ENCODE measurements at places on chromosomes 6 and 20.

- DNase-seq: no peak
Observed at GRCh38 chr20:61951695-61952533, 113.8 kb downstream of the TAF4 start.

DNA sequence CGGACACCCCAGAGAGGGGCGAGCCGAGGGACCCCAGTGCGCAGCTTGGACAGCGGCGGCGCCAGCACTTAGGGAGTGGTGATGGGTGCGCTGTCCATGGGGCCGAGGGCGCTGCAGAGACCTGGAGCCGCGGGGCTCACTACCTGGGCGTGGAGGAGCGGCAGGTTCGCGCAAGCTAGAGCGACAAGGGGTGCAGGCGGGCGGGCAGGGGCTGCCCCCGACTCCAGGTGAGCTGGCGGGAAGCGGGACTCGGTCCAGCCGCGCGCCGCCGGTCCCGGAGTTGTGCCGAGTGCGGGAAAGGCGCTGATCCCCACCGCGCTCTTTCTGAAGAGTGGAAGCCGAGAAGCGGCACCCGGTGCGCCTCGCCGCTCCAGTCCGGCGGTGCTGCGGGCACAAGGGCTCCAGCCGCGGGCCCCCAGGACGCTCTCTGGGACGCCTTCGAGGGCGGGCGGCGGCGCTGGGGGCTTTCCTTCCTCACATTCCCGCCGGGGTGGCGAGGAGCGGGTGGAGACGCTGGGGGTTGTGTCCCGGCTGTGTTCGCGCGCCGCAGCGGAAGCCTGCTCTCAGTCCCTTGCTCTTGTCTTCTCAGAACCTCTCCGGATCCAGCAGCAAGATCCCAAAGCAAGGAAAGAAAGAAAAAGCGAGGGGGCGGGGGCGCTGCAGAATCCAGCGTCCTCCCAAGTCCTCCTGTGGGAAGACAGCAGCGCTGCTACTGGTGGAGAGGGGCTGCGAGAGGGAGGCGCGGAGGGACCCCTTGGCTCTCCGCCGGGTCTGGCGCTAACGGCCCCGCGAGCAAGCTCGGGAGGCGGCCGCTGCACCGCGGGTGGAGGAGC lies at the start of gene B3GAT2:
Gene B3GAT2 (minus strand): TSS at position 610 of the 833 bp plus-strand sequence. CDS start 631 bp downstream, outside the sequence.
- no peak for DNase-seq

- DNase-seq: no peak
Observed at GRCh38 chr20:10777710-10778109, 103.9 kb upstream of the JAG1 start.

DNA sequence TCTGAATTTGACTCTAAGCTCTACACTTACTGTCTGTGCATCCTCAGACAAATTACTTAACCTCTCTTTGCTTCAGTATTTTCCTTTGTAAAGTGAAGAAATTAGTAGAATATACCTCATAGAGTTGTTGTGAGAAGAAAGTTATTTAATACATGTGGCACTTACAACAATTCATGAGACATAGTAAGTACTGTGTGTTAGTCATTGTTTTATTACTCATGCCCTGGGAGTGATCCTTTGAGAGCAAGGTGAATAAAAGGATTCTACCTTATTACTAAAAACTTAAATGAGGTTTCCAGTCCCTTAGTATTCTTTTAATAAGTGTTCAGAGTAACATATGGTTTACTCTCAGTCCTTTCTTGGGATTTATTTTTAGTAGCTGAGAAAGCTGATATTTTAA lies 233.6 kb upstream of the MAP3K7 start:
- DNase-seq: no peak

DNA sequence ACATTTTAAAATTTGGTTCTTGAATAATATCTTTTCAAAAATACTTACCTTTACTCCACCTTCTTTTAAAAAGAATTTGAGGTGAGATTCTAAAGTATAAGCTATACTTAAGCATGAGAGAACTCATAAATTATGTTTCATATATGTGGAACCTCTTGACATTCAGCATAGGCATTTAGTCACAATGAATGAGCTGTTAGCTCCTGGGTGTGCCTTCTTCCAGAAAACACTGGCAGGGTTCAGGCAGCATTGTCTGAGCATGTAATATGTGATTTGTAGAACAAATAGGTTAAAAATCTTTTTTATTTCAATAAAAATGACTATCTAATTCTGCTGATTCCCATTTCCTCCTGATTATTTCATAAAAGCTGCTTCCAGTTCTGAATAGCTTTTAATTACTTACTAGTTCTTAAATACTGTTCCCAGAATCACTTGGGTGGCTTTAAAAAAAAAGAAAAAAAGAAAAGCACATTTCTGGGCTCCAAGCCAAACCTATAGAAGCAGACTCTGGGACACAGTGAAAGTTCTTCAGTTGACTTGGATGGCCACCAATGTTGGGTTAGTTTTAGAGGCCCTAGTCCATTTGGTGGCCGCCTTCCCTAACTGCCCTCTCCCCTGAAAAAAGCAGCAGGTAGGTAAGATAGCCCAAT lies 20.2 kb downstream of the RNF8 start:
- DNase-seq: no peak

DNA sequence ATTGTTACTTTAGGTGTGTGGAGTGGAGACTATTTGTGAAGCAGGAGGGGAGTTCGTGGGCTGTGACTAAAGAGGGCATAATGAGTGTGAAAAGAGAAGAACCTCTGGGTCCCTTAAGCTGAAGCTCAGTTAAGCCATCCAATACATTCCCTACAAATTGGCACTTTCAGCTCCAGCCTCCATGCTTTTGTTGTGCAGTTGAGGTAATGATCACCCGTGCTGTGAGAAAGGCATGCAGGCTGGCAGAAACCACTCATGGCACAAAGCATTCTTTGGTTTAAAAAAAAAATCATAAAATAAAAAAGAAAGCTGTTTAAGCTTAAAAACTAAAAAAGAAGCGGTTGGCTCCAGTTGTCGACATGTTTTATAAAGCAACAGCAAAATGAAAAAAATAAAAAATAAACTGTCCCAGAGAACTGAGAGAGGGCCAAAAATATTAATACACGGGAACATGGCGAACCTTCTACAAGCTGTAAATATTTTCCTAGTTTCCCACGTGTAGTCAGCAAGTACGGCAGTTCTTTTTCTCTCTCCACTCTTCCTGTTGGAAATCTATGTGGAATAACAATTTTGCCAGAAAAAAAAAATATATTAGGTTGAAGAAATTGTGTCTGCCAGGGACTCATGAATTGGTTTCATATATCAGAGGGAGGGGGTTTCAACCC lies 82.2 kb downstream of the ANKRD60 start:
- no peak for DNase-seq

DNA sequence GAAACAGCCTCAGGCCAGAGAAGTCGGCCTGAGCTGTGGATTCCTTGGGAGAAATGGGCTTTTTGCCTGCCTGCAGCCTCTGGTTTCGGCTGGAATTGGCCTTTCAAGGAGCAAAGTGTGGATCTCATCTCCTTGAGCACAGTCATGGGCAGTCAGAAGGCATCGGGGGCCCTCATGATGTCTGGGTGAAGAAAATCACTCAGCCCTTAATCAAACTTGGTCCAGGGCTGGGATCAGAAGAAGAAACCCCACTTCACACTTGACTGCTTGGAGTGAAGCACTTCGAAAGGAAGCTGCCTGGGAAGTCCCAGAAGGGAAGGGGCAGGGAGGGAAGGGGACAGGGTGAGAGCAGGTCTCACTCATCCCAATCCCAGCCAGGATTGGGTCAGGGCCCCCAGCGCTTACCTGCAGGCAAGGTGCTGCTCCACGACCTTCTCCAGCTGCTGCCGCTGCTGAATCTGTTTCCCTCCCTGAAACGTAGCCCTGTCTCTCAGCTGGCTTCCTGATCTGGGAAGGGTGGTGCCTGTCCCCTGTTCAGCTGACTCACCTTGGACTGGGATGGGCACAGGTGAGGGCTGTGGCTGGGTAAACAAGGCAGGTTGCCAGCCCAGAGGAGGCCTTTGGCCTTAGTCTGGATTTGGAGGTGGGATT lies at the start of gene SDCBP2:
Gene SDCBP2 (minus strand): TSS at position 460 of the 651 bp plus-strand sequence. CDS start 8,723 bp downstream, outside the sequence.
- no peak for DNase-seq

DNA sequence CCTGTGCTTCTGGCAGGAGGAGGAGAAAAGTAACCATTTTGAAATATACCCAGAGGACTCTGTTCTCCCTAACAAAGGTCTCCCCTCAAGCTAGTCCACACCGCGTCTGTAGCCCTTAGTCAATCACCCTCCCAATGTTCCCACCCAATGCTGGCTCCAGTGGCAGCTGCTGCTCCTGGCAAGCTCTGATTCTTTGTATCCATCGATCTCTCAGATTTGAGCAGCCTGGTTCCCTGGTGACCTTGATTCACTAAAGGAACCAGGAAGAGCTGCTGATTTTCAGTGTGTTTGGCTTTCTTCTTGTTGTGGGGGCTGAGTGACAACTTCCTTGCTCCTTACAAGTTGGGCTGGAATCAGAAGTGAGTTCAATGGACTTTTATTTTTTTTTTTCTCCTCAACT lies 68.5 kb downstream of the FOXC1 start:
- no peak for DNase-seq

- DNase-seq: no peak
Observed at GRCh38 chr20:23167431-23167830, 81.3 kb upstream of the CD93 start.

- DNase-seq: no peak
Observed at GRCh38 chr20:58945965-58946631, 35.0 kb upstream of the NELFCD start.

GRCh38 chr6:30074331-30075093 lies 1.1 kb downstream of the RNF39 start:
- no peak for DNase-seq

- DNase-seq: no peak
Observed at GRCh38 chr6:91476000-91476399, 889.1 kb upstream of the MAP3K7 start.

DNA sequence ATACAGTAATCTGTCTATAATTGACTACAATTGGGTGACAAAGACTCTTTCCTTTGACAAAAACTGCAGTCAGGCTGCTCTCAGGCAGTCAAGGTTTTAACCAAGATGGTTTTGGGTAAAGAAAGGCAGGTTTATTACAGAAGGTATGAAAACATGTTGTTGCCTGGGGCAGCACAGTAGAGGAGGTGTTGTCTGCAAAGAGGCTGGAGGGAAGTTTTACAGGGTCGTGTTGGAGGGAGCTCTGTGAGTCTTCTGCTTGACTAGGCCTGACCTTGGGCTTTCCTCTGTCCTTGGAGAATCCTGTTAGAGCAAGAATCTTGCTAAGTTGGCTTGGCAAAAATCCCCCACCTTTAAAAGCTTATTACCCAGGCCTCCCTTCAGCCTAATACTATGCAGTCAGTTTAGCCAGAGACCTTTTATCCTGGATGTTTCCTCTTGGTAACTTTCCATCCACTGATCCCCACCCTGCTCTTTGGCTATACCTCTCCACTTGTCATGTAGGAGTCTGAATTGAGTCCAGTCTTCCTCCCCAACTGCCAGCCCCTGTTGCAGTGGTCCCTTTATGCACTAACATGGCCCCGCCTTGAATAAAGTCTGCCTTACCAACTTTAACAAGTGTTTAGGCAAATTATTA lies 143.0 kb upstream of the SLC22A16 start:
- DNase-seq: no peak

- no peak for DNase-seq
Observed at GRCh38 chr6:131451321-131452144, 121.5 kb upstream of the ARG1 start.

Measured in effector CD4-positive, alpha-beta T cell (primary cell).